ENCODE measurements at places on chromosomes 16 and 17. TPM values are rescaled to one million over a fixed set of nuclear protein-coding genes. Genes with fewer than 3 reads are reported as not detected.

- no peak for DNase-seq
Measured at GRCh38 chr16:49961089-49961488, 63.9 kb upstream of the CNEP1R1 start.

Gene CSH1
- total RNA-seq = not detected

DNA sequence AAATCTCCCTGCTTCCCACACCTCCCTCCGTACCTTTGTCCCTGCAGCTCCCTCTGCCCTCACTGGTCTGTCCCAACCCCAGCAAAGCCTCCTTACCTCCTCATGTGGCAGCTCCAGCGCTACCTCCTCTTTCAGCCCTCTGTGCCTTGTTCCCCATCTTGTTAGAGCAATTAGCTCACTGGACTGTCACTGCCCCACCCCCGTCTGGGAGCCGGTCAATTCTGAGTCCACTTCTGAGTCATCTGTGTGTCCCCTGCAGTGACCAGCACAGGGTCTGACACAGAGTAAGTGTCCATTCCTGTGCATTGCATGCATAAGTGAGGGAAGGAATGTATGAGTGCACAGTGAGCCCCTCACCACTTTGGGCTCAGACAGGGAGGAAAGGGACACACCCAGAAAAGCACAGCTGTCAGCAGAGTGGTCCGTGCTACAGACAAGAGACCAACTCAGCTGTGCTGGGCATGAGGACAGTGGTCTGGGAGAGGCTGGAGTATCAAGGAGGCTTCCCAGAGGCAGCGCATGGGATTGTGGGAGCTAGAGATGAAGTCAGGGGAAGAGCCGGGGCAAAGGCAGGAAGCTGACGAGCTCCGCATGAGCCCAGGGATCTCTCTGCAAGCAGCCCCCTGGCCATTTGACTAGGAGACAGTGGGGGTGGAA lies 45.9 kb downstream of the PITPNM3 start:
- no peak for DNase-seq

Gene NGFR
- total RNA-seq = 47.9 TPM

GRCh38 chr16:21276090-21276489 lies 2.0 kb downstream of the CRYM start:
- no peak for DNase-seq

DNA sequence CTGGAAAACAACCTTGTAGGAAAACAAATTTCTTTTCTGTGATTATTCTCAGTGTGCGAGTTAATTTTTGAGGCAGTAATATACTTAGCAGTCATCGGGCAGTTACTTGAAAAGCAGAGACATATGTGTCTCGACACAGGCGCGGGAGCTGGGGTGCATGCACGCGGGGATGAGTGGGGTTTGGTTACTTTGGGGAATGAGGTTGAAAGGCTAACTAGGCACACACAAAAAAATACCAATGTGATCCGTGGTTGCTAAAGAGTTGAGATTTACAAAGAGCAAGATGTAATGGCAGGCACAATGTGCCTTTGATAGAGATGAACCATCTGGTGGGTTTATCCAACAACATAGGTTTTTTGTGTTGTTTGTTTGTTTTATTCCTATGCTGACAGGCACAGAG lies 703.8 kb upstream of the EEF2KMT start:
- no peak for DNase-seq

Gene WIPF2
- total RNA-seq = 7.1 TPM

DNA sequence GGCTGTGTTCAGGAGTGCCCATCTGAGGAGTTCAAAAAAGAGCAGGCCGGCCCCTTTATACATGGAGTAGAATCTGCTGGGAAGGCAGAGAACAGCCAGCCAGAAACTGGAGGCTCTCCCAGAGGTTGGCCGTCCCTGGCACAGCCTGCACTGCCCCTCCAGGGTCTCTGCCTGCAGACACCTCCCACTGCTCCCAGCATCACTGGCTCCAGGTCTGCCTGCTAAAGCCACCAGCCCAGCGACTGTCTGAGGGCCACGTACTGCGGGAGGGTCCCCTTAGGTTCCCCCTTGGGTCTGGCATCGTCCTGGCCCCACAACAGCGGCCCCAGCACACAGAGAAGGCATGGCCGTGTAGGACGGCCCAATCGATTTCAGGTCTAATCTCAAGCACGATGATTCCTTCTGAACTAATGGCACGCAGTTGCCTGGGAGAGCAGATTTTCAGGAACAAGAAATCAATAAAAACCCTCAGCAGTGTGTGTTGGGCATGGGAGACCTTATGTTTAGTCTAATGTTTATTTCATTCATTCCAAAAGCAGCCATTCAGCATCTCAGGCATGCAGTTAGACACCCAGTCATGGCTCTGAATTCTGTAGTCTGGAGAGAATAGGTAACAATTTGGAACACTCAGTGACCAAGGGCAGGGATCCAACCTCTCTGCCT lies 95.6 kb downstream of the PGS1 start:
- DNase-seq = no peak

Gene DNAAF1
- total RNA-seq = 4.4 TPM

Gene ANKFN1
- total RNA-seq = 2.6 TPM

Gene SLC5A11
- total RNA-seq = not detected

GRCh38 chr17:6756425-6757031 lies 682 bp downstream of the XAF1 start:
- DNase-seq = no peak

Gene CHRNE
- 0.79 TPM for total RNA-seq

Gene EVPL
- 3.7 TPM for total RNA-seq

Gene CLEC19A
- total RNA-seq = not detected

DNA sequence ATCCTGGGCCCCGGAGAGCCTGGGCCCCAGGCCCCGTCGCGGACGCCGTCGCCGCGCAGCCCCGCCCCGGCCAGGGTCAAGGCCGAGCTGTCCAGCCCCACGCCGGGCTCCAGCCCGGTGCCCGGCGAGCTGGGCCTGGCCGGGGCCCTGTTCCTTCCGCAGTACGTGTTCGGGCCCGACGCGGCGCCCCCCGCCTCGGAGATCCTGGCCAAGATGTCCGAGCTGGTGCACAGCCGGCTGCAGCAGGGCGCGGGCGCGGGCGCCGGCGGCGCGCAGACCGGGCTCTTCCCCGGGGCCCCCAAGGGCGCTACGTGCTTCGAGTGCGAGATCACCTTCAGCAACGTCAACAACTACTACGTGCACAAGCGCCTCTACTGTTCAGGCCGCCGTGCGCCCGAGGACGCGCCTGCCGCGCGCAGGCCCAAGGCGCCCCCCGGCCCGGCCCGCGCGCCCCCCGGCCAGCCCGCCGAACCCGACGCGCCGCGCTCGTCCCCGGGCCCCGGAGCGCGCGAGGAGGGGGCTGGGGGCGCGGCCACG lies 36.8 kb upstream of the ZC3H18 start:
- DNase-seq = no peak

Gene UMOD
- not detected for total RNA-seq

DNA sequence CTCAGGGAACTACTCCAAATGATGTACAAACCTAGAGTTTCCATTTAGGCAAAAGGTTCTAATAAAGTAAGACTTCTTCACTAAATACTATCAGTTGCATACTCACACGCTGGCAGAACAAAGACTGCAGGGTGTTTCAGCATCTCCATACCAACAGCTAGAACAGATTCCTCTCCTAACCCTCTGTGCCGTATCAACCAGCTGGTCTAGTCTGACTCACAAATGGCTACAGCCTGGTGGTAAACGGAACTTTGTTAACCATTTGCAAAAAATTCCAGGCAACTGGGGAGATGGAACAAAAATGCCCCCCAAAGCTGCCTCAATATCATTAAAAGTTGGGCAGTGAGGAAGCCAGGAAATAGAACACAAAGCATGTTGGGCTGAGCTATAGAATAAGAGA lies 217.1 kb downstream of the GRIN2A start:
- no peak for DNase-seq

DNA sequence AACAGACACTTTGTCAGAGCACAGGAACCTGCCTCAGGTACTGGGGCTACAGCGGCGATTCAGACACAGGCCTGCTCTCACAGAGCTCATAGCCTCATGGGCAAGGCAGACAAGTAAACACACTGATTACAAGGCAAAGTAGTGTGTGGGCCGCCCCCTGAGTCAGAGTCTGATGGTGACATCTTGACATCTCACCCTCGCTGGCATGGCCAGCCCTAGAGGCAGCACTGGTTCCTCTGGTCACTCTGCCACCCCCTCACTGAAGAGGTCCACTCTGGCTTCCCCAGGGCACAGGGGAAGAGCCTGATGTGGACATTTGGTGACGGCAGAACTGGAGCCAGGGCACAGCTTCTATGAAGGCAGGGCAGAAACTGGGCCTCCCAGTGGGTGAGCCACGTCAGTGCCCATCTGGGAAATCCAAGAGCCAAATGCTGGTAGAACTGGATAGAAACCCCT lies 32.9 kb upstream of the TOB1 start:
- no peak for DNase-seq

Gene BEAN1
- 3.9 TPM for total RNA-seq

- no peak for DNase-seq
Measured at GRCh38 chr17:14359163-14360020, 58.5 kb downstream of the HS3ST3B1 start.

DNA sequence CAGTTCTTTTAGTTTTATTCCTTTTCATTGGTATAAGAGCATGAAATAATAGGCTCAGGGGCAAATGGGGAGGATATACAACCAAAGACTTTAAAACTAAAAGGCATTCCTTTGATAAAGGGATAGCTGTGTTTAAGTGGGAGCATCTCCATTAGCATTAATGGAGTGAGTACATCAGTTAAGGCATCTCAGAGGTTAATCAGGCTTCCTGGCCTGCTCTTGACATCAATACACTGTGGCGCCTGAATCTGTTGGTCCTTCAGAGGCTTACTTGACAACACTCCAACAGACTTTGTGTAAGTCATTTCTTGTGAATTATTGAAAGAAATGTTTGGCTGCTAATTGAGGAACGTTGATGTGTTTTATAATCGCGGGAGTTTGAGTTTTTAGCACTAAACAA lies 230.7 kb downstream of the BCAS3 start:
- no peak for DNase-seq

DNA sequence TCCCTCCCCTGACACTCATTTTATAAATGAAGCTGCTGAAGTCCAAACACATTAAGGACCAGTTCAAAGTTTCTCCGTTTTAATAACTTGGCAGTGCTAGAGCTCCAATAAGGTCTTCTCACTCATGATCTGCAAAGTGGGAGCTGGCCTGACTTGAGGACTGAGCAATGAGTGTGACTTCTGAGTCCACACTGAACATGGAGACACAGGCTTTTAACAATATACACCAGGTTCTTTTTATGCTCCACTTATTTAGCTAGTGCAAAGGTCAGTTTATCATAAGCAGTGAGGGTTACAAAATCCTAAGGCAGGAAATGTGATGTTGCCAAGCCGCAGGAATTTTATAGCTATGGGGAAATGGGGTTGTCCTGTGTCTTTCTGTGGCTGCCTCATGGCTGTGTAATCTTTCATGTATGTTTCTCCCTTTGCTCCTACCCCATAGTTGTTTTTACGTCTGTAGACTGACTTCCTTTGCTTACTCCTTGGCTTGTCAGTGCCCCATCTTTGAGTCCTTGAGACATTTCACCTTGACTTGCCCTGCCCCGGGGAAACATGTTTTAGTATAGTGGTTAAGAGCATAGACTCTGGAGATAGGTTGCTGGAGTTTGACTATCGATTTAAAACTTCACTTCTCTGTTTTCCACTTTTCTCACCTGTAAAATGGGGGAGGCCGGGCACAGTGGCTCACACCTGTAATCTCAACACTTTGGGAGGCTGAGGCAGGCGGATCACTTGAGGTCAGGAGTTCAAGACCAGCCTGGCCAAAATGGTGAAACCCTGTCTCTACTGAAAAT lies 12.2 kb upstream of the MMD start:
- no peak for DNase-seq

DNA sequence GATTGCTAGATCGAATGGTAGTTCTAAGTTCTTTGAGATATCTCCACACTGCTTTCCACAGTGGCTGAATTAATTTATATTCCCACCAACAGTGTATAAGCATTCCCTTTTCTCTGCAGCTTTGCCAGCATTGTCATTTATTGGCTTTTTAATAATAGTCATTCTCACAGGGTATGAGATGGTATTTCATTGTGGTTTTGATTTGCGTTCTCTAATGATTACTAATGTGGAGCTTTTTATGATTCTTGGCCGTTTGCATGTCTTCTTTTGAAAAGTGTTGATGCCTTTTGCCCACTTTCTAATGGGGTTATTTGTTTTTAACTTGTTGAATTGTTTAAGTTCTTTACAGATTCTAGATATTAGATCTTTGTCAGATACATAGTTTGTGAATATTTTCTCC lies 36.5 kb upstream of the BCAS3 start:
- no peak for DNase-seq

DNA sequence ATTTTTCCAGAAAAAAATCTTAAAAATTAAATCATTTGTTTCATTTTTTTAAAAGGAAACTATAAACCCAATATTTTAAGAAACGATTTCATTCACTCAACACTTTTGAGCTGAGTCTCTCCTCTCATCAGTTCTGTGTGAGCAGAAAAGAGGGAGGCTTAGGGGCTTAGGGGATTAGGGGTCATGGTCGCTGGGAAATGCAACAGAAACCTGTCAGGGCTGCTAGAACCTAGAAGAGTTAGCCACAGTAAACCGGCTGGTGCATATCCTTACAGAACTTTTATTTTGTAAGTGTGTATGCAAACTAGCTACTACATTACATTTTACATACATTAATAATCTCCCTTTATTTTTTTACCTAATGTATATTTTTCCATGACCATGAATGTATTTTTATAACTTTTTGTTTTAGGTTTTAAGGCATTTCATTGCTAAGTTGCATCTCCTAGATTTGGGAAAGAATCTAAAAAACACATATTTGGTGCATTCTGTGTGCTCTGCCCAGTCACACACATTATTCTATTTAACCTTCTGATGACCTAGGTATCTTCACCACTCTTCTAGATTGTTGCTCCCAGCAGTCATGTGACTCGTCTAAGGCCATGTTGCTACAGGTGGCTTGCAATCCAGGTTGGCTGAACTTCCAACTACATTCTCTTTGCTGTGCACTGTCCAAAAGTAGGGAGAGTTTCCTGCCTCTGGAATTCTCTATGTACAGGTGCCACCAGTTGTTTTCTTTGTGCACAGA lies 24.4 kb downstream of the TBC1D3B start:
- no peak for DNase-seq

- DNase-seq = no peak
Measured at GRCh38 chr17:7261379-7262191, 693 bp downstream of the CLDN7 start.

DNA sequence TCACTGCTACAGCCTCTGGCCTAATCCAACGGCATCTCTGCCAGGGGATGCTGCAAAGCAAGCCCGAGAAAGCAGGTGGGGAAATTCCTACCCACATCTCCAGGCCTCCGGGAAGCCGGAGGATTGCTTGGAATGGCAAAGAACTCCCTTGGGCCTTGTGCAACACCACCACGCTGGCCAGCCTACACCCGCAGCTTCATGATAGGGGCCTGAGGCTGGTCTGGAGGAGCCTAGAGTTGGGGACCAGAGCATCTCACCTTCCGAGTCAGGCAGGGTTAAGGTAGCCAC lies 20.3 kb downstream of the GGA3 start:
- DNase-seq = no peak

GRCh38 chr16:86292171-86292775 lies 218.1 kb upstream of the FOXF1 start:
- no peak for DNase-seq

Gene KRT25
- not detected for total RNA-seq

Gene CDH15
- total RNA-seq = not detected

Gene SLC52A1
- total RNA-seq = not detected

- DNase-seq = no peak
Measured at GRCh38 chr16:20807862-20808261, 1.5 kb downstream of the REXO5 start.

GRCh38 chr17:42389899-42390298 lies 1.7 kb upstream of the STAT3 start:
- DNase-seq = no peak

GRCh38 chr16:75264457-75264998 lies 13.1 kb upstream of the BCAR1 start:
- DNase-seq = peak; percentile 61

GRCh38 chr17:29723278-29724047 lies 100.8 kb upstream of the CORO6 start:
- DNase-seq = no peak

All from uterus (tissue), 4 donors.